NCI-H187 treated with DMSO at 0.1 percent for 48 hours (cell line): ENCODE measurements at places on chromosomes 4 and X.

DNA sequence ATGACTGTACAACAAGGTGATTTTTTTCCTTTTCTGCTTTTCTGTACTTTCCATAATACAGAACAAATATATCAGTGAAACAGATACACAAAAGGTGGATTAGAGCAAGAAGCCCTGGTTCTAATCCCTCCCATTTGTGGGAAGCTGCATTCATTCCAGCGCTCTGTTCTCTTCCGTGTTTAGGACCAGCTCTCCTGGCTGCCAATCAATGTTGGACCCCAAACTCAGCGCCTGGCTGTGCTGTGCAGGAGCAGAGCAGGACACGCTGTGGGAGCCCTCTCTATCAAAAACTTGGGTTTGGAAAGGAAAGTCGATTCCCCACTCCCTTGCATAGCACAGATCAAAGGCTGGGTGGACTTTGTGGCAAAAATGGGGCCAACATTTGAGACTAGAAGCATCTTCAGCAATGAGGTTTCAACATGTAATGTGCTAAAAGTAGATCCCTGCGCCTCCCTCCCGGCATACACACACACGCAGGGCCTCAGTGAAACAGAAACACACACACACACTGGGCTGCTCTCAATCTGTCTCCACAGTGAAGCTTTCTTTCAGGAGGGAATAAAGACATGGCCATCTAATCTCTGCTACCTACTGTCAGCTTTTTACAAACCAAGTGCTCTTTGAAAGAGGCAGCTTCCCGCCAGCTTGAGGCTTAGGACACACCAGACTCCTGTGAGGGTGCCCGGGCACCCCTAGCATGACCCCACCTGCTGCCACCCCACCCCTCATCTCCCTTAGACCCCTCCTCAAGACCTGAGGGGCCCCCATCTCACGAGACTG is 12.2 kb downstream of the WDR1 start:
- DNase-seq: no peak

DNA sequence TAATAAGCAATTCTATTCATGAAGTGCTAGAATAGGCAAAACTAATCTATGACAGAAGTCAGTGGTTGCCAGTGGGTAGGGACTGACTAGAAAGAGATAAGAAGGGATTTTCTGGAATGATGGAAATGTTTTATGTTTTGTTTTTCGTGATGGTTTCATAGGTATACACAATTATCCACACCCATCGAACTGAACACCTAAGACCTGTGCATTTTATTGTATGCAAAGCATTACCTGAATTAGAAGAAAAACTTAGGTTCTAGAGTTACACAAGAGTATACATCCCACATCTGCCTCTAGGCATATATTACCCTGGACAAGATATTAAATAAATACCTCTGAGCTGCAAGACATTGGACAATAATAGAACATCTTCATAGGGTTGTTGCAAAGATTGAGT is 205.2 kb downstream of the SOWAHB start:
- no peak for DNase-seq

GRCh38 chr4:118346495-118346894 is 6.3 kb downstream of the PRSS12 start:
- DNase-seq: no peak

GRCh38 chrX:70434914-70435586 is 9.6 kb upstream of the DLG3 start:
- DNase-seq: no peak

DNA sequence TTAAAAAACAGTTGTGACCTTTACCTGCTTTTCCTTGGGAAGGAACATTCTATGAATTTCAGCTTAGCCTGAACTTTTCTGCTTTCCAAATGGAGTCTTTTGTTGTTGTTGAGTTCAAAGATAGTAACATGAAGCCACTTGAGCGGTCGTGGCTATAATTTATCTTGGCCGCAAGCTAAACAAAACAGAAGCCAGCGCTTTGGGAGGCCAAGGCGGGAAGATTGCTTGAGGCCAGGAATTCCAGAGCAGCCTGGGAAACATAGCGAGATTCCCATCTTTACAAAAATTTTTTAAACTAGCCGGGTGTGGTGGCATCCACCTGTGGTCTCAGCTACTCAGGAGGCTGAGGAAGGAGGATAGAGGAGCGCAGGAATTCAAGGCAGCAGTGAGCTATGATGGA is 29.9 kb downstream of the TKTL1 start:
- no peak for DNase-seq

DNA sequence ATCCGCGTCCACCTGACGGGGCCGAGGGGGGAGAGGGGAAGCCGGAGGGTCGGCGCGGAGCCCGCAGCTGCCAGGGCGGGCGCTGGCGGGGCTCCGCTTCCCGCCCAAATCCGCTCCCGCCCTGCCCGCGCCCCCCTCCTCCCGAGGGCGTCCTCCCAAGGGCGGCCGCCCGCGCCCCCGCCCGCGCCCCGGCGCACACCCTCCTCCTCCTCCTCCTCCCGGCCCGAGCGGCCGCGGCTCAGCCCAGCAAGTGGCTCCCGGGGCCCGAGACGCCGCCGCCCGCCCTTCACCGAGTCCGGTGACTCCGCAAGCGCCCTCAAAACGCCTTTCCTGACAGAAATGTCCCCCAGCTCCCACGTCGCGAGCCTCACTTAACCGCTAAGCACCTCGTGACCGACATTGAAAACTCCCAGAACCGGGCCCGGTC is 487 bp downstream of the HMGB2 start:
- no peak for DNase-seq

- no peak for DNase-seq
Observed at GRCh38 chr4:7933651-7934510, 5.8 kb downstream of the AFAP1 start.

DNA sequence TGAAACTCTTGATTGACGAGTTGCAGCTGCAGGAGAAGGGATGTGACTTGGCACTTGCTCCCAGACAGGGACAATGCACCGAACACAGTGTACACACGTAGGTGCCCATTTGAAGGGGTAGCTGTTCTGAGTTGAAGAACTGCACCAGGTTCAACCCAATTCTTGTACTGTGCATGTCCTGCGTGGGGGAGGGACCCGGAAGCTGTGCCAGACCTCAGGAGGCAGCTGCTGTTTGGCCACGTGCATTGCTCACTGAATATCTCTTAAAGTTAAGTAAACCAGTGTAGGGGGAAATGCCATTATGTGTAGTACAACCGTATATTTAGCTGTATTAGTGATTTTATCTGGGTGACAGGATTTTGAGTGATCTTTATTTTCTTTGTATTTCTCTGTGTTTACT is 12.0 kb upstream of the RBBP7 start:
- no peak for DNase-seq

DNA sequence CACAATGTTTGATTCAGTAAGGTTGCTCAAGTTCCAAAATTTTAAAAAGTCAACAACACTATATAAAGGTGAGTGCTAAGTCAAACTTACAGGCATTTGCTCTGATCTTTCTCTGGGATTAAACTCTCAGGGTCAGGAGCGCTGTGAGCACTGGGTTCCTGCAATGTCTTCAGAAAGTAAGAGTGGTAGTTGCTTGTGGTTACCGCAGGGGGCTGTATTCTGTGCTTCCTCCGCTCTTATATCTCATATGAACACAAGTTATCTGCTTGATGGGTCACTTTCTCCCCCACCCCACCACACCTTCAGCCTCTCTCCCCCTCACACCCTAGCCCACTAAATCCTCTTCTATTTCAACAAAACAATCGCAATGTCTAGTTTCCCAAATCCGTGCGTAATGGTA is 116.4 kb upstream of the IGSF1 start:
- DNase-seq: no peak

GRCh38 chrX:135982860-135983259 is 2.4 kb upstream of the SLC9A6 start:
- no peak for DNase-seq

DNA sequence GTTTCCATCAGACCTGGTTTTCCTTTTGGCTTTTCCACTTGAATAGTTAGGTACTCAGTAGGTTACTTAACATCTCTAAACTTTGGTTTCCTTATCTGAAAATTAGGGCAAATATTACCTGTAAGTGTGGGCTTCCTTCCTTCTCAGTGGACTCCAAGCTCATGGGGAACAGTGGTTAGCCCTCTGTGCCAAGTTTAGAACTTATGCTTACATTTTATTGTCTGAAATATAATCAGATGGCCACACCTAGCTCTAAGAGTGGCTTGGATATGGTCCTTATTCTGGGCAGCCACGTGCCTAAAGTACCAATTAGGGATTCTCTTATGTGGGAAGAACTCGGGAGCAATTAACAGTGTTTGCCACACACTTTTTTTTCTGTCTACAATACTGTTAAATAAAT is 133.9 kb downstream of the UCHL1 start:
- DNase-seq: no peak

- no peak for DNase-seq
Observed at GRCh38 chr4:80171656-80172055, 25.6 kb upstream of the PRDM8 start.

DNA sequence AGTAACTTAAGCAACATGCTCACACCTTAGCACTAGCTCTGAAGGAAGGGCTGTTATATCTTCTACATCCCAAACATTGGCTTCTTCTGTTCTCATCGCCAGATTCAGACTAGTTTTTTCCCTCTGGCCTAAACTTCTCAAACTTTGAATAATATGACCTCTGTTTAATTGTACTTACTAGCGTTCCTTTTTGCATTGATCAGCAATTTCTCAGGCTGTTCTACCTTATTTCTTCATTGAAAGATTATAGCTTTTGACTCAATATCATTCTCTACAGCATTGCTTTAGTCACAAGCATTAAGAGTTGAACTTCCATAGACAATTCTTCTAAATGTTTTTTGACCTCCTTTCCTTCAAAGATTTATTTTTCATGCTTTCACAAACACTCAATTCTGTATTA is 659.2 kb downstream of the PCDH7 start:
- no peak for DNase-seq

DNA sequence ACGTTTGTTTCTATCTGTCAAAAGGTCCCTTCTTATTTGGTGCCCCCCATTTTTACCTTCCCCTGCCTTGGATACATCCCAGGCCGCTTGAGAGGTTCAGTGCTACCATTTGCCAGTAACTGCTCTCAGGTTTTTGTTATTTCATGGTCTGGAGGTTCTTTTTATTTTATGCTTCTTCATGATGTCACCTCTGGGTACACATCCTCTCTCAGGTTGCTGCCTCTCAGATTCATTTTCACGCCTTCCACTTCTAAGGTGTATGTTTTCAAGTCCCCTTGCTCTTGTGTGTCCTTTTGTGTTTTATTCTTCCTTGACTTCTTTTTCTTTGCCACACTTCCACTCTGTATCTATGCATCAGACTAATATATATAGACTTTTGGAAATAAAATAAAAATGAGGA is 640.1 kb upstream of the AADAT start:
- DNase-seq: no peak

- DNase-seq: peak; percentile 4
Observed at GRCh38 chr4:127624173-127624572, 8.6 kb upstream of the INTU start.

DNA sequence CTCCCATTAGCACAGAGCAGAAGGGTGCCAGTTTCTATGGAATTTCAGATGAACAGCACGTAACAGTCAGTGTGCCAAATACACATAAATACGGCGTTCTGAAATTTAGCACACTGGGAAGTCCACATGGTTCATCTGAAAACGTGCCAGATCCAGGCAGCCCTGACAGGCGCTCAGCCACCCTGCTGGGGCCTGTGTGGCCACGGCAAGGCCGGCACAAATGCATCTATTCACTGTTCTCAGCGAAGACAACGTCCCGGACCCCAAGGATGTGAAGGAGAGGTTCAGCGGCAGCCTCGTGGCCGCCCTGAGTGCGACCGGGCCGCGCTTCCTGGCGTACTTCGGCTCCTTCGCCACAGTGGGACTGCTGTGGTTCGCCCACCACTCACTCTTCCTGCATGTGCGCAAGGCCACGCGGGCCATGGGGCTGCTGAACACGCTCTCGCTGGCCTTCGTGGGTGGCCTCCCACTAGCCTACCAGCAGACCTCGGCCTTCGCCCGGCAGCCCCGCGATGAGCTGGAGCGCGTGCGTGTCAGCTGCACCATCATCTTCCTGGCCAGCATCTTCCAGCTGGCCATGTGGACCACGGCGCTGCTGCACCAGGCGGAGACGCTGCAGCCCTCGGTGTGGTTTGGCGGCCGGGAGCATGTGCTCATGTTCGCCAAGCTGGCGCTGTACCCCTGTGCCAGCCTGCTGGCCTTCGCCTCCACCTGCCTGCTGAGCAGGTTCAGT is 15.6 kb downstream of the DGKQ start:
- no peak for DNase-seq

GRCh38 chr4:152417673-152418072 is 118.2 kb downstream of the FBXW7 start:
- DNase-seq: no peak

GRCh38 chrX:46860557-46860956 is 23.7 kb downstream of the RP2 start:
- DNase-seq: no peak

DNA sequence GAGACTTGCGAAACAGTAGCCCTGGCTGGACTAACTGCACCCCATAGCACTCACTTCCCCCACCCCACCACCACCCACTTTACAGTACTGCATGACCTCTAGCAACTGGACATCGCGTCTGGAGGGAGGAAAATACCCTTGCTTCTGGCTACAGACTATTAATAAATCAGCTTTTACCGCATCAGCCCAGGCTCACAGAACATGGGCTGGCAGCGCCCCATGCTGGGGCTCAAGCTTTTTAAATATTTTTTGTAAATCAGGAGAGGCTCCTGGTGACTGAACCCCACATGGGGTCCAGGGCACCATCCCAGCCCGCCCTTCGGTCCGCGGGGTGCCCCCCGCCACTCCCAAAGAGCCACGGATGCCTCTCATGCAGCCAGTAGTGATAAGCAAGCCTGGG is 2.7 kb downstream of the HS6ST2 start:
- no peak for DNase-seq

DNA sequence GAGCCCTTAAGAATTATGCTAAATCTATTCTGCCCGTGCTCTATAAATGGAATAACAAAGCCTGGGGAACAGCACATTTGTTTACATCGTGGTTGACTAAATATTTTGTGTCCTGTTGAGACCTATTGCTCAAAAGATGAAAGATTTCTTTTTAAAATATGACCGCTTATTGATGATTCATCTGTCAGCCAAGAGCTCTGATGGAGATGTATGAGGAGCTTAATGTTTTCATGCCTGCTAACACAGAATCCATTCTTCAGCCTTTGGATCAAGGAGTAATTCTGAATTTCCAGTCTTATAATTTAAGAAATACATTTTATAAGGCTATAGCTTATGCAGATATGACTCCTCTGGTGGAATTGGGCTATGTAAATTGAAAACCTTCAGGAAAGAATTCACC is 271.3 kb upstream of the FAT4 start:
- DNase-seq: no peak

DNA sequence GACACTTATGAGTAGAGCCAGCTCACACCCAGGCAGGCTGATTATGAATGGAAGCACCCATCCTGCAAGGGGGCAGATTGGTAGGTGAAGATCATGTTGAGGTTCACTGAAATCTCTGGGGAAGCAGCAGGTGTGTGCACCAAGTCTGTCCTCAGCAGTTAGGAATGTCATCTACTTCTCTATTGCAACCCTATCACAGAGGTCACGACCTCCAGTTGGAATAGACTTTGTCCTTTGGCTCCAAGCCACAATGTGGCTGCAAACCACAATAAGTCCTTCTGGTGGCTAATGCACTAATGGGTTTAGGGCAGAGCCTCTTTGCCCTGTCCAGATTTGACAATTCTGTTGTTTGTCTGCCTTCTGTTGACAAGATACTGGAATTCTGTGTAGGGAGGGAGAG is 1056.7 kb downstream of the PCDH19 start:
- DNase-seq: no peak
